ENCODE measurements at places on chromosomes 11 and 22.

- no peak for DNase-seq
Observed at GRCh38 chr11:75855206-75855605, 40.2 kb downstream of the UVRAG start.

GRCh38 chr11:95365348-95365747, 134.3 kb upstream of the SESN3 start:
- no peak for DNase-seq

- DNase-seq = no peak
Observed at GRCh38 chr22:28810821-28811491, 10.6 kb upstream of the XBP1 start.

- peak; percentile 80 for DNase-seq
Observed at GRCh38 chr11:21631991-21632390, 560.9 kb upstream of the ANO5 start.
